Putamen (tissue), 1 donor: ENCODE measurements at places on chromosomes 5 and 9.

DNA sequence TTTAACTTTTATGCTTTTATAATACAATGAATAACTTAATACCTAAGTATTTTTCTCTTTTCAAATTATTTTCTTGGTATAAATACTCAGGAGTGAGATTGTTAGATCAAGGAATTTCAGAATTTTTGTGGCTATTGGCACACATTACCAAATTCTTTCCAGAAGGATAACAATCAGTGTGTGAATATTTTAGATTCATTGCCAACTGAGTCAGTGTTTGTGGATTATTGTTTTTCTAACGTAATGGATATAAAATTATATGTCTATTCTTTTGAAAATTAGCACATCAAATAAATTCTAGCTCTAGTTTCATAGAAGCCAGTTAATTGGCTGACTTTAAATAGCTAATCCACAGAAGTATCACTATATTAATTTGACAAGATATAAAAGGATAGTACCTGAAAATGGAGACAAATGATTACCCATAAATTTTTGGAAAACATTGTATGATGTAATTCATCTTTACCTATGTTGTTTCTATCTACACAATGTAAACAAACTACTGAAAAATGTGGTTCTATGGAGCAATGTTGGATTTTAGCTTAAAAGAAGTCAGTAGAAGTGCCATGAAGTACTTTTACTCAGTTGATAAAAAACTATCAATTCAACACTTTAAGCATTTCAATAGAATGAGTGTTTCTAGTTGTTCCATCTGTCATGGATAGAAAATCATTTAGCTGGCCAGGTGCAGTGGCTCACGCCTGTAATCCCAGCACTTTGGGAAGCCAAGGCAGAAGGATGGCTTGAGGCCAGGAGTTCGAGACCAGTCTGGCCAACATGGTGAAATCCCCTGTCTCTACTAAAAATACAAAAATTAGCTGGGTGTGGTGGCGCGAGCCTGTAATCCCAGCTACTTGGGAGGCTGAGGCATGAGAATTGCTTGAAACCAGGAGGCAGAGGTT, 185.1 kb downstream of the ADAMTSL1 start:
- DNase-seq: no peak

DNA sequence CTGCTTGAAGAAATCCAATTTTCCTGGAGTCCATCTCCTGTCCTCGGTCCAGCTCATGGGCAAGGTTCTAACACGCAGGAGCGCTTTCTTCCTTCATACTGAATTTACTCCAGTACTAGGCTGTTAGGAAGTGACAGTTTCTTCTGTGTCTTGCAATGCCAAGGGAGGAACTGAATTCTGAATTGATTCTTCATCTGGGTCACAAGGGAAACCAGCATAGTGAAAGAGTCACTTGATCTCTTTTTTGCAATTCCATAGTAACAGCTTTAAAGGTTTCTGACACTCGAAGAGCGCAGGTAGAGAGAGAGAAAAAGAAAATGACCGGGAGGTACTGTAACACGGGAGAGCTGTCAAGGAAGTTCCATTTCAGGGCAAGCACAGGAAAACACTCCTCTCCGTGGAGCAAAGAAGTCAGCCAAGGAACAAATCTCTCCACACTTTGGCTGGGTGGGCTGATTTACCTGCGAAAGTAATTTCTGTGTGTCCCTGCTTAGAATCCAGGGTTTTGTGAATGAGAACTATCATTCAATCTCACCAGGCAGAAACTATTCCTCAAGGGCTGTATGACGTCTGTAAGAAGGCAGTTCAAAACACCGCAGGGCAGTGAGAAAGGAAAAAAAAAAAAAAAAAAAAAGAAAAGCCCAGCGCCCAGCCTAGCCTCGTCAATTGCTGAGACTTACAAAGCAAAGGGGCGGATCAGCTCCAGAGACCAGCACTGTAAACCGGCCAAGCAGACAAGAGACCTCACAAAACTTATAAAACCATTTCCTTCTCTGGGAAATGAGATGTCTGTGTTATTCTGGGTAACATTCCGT, 617.8 kb downstream of the PDE4D start:
- peak; percentile 4 for DNase-seq

GRCh38 chr5:6376974-6377520, 1.3 kb downstream of the MED10 start:
- no peak for DNase-seq

DNA sequence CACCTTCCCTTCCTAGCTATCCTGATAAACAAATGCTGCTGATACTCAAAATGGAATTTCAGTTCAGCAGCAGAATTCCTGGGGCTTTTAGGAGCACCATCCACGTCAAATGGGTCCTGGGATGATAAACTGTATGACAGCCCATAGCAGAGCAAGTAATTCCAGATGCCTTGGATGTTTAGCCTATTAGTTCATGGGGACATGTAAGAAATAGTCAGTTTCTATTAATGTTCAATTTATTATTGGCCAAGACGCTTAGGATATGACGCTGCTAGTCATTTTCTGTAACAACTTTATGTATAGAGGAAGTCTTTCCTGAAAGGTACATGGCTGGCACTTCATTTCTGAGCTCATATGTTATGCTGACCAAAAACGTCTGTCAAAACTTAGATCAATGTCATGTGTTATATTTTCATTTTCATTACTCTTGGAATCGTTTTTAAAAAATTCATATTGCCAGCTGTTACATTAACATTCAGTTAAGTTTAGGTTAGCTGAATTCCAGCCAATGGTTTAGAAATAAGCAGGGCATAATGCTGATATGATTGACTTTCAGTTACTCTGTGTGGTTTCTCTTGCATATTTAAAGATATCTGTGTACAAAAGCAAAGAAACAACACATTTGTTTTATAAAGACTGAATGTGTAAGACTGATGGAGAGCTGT, 243.8 kb downstream of the CSNK1G3 start:
- no peak for DNase-seq

DNA sequence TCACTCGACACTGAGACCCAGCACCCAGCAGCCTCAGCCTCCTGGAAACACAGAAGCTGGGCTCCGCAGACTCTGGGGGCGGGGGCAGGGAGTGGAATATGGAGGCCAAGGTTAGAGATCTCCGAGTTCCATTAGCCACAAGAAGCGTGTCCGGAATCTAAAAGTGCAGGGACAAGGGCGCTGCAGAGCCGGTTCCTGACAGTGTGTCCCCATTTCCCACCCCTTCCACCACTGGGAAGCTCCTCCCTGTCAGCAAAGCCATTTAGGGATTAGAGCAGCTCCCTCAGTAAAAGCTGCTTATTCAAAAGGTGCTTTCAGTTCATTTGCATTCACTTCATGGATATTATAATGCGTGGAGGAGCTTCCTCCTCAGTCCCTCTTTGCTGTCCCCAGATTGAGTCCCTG, 74.1 kb upstream of the HSPA9 start:
- no peak for DNase-seq

GRCh38 chr9:114606597-114607207, 4.4 kb upstream of the TMEM268 start:
- DNase-seq: no peak

DNA sequence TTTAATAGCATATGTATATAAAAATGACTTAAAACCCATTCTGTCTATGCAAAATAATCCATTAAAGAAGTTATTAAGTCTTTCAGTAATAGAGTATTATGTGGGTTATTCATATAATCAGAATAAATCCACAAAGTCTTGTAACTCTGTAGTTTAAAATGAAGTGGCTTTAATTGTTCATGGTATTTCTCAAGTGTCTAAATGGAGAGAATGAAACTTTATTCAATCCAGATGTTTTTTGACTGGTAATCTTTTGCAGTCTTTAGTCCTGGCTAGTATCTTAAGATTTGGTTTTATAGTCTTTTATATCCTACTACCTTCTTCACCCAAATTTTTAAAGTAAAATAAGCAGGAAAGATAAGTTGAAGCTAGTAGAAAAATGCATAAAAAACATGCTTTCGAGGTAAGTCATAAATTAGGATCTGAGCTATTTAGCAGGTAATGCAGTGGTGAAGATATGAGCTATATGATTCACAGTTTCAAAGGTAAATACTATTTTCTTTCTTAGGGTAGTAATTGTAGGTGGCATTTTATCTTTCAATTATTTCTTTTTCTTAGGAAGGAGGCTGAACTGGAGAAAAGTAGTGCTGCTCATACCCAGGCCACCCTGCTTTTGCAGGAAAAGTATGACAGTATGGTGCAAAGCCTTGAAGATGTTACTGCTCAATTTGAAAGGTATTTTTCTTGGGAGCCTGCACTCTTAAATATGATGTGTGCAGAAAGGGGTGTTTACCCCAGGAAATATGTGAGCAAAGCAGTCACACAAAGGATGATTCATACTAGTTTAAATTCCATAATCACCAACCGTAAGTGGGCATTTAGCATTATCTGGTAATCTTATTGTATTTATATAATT, 17.9 kb downstream of the HMMR start:
- DNase-seq: no peak

- DNase-seq: no peak
Observed at GRCh38 chr9:15416880-15417279, 5.8 kb upstream of the SNAPC3 start.

- no peak for DNase-seq
Observed at GRCh38 chr9:14891332-14891731, 18.9 kb downstream of the FREM1 start.

- no peak for DNase-seq
Observed at GRCh38 chr9:98069551-98069950, 13.0 kb downstream of the NANS start.

DNA sequence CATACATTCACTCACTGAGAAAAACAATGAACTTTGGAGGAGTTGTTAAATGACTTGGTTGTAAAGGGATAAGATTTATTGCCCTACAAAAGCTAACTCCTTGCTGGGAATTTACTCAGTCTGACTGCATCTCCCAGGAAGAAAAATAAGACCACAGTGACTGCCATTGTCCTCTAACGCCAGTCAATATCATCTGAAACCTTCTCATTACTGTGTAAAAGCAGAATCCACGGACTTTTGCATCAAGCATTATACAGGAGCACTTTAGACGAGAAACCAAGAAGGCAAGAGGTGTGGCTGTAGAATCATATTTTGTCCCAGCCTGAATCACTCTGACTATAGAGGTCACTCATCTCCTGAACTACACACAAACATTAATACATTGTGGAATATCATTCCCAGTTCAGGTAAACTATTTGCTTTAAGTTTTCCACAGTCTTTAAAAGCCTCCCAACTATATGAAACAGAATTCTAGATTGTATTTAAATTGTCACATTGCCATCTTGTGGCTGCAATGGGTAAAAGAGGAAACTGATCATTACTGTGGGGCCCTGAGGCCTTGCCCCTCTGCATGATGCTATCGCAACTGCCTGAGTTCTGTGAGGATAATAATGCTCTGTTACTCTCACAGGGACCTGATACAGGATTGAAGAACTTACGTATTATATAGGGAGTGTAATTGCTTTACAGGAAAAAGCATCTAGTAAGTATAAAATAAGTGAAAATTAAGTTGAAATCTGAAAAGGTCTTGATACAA, 142.9 kb downstream of the SLCO4C1 start:
- DNase-seq: peak; percentile 14

GRCh38 chr9:22742401-22742800, 295.8 kb downstream of the DMRTA1 start:
- no peak for DNase-seq

- peak; percentile 78 for DNase-seq
Observed at GRCh38 chr5:148443998-148444397, 60.2 kb downstream of the FBXO38 start.

- DNase-seq: no peak
Observed at GRCh38 chr9:87442451-87442850, 55.2 kb upstream of the DAPK1 start.

DNA sequence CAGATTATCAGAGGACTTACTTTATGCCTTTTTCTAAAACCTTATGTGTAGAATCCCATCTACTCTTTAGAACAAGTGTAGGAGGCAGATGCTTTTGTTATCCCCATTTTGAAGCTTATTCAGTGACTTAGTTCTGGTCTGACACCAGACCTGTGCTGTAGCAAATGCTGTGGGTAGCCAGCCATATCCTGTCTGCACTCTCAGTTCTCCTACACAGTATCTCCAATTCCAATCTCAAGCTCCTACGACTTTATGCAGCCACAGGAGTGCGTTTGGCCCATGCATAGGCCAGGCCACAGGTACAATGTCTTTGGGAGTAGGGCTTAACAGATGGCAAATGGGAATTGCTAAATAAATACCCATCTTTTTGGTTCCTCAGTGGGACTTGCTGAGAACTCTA, 292.6 kb downstream of the MCTP1 start:
- DNase-seq: no peak

- DNase-seq: peak; percentile 51
Observed at GRCh38 chr5:7878381-7878873, 9.5 kb downstream of the MTRR start.

- no peak for DNase-seq
Observed at GRCh38 chr5:104052558-104053352, 490.2 kb upstream of the NUDT12 start.

- no peak for DNase-seq
Observed at GRCh38 chr5:127673117-127673800, 24.4 kb downstream of the CTXN3 start.

GRCh38 chr9:97567182-97567893, 65.8 kb downstream of the TSTD2 start:
- DNase-seq: no peak
